AG10803 (cell line): ENCODE measurements at places on chromosomes 3 and 15.
A peak's percentile ranks its signal among the peaks of the same experiment; 100 is the strongest.

DNA sequence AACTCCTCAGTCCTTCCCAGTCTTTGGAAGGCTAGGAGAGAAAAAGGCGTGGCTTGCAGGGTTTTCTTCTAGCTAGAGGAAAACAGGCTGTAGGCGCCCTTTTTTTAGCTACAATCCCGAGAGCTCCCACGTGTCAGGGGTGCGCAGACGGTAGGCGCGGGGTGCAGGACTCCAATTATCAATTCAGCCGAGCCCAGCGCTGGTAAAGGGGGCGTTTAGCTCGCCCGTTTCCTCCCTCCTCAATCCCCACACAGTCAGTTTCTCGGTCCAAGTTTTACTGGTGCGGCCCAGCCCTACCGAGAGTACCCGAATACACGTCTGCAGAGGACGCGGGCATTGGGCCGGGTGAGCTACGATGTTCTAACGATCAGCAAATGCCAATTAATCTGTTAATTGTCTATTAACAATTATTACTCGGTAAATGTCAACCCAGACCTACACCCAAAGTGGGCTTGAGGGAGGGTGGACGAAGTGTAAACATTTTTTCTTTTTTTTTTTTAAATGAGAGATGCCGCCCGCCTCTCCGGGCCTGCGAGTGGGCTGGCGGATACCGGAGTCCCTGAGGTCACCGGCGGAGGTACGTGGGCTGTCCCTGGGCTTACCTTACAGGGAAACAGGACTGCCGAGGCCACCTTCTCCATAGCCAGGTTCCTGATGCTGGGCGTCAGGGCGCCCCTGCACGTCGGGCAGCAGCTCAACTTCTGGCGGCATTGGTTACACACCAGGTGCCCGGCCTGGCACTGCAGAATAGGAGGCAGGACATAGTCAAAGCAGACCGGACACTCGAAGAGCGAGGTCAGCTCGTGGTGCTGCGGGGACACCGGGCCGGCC, 923 bp downstream of the SIAH2 start:
- peak; percentile 53 for DNase-seq

- DNase-seq: peak; percentile 51
These were observed 144.3 kb downstream of the EEFSEC start for GRCh38 chr3:128297401-128298138.

- peak; percentile 92 for DNase-seq
These were observed 37.6 kb upstream of the SFMBT1 start for GRCh38 chr3:53083521-53083920.

- no peak for DNase-seq
These were observed 1.3 kb downstream of the CHST13 start for GRCh38 chr3:126525091-126525852.

- DNase-seq: no peak
These were observed 15.1 kb upstream of the GPR171 start for GRCh38 chr3:151218136-151218535.

DNA sequence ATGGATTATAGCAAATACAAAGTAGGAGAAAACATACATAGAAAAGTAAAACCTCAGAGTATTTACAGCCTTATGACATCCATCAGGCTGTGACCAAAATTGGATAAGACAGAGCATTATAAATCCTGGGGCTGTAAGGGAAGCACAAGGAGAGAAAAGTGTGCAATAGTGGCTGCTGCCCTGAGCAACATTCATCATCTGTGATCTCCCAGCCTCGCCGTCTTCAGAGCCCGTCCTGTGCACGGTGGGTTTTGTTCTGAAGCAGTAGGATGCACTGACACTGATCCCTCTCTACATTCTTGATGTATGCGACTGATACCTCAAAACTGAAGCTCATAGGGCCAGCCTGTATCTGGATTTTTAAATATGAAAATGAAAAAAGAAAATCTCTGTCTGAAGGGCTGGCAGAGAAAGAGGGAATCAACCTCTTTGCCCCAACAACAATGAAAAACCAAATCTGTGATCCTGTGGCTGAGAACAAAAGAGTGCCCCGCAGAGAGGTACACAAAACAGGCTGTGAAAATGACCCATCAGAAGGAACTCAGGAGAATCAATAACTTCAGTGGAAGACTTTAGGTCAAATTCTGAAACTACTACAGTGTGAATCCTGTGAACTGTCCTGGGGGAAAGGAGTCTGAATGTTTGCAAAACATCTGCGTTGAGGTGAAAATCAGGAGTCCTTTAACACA, 8.2 kb upstream of the RTP4 start:
- DNase-seq: no peak

DNA sequence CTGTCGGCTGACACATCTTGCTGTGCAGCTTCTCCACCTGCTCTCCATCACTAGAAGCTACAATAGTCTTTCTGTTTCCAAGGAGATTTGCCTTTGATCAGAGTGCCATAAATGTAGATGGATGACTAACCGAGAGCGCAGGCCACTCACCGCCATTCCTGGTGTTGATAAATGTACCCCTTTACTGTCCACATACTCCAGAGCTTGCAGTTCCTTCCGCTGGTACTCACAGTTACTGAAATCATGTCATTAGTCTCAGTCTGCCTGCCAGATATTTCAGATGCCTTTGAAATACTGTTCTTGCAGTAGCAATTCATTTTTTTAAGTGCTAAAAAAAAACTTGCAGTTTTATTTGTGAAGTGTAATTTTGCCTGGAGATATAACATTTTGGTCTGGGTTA, 72.3 kb downstream of the BLM start:
- DNase-seq: no peak

DNA sequence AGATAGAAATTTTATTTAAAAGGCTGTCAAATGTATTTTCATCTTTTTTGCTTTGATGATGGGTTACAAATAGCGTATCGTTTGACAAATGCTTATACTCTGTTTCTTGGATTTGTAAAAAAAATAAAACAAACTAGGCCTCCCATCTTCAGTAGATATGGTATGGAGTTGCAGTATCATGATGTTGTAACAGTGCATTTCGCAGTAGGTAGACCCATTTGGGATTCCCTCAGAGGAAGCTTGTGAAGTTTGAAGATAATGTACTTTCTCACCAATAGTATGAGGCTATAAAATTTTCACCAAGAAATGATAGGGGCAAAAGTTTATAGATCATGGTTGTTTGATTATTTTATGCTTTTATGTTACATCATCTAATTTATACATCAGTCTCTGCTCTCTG, 10.8 kb downstream of the MBNL1 start:
- DNase-seq: no peak

DNA sequence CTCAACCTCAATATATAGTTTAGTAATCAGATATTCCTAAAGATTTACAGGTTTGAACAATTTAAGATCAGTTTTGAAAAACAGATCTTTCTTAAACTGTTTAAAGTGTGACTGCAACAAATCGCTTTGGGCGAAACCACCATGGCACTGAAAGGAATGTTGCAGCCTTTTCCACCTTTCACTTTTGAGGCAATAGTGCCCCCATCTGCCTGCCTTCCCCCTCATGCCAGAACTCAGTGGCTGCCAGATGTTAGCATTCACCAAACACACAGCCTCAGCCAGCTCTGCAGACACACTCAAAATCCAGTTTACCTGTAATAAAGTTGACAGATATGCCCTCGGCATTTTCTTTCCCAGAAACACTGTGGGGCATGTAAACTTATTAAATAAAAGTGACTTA, 3.3 kb downstream of the LYSMD4 start:
- DNase-seq: peak; percentile 67

- no peak for DNase-seq
These were observed 19.5 kb downstream of the RYK start for GRCh38 chr3:134231131-134231530.

- DNase-seq: peak; percentile 98
These were observed 43.9 kb downstream of the BHLHE40 start for GRCh38 chr3:5022966-5023776.

DNA sequence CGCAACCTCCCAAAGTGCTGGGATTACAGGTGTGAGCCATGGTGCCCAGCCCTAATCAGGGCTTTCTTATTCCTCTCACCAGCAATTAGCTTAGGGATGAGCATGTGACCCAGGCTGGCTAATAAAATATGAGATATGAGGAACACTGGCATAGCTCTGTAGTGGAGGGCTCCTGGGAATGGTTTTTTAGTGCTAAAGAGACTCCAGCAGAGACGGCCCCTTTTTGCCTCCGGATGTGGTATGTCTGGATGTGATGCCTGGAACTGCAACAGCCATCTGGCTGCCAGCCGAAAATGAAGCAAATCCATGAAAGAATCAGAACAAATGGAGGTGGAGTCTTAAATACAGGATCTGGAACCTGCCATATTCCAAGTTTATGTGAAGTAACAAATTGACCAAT, 69.1 kb upstream of the MAGI1 start:
- peak; percentile 93 for DNase-seq

GRCh38 chr3:140391061-140391460, 286.8 kb upstream of the TRIM42 start:
- DNase-seq: no peak

DNA sequence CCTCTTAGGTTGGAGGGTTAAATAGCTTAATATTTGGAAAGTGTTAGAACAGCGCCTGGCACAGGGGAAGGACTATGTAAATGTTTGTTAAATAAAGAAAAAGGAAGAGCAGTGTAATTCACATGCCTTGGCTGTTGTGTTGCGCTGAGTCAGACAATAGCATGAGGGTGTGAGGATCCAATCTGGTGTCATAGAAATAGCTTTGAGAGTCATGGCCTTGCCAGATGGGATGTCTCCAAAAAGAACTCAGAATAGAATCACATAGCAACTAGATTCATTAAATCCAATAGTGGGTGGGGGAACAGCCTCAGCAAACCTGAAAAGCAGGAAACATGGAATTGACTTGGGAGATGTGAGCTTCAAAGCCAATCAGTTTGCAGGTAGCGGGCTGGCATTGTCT, 3.9 kb upstream of the RBSN start:
- DNase-seq: peak; percentile 62

GRCh38 chr3:50652709-50653108, 22.0 kb upstream of the DOCK3 start:
- no peak for DNase-seq
